Melanocyte of skin (primary cell): ENCODE measurements at places on chromosomes 5 and 9. TPM values are rescaled to one million over a fixed set of nuclear protein-coding genes. Genes with fewer than 3 reads are reported as not detected.

SUSD3 gene
- 3.7 and 5.3 TPM in 2 replicates for total RNA-seq

FAM221B gene
- total RNA-seq = not detected in 2 replicates

CDK7 gene
- 46.6 and 47.8 TPM in 2 replicates for total RNA-seq

RUFY1 gene
- 22.0 and 38.2 TPM in 2 replicates for total RNA-seq

STKLD1 gene
- 2.0 and 2.9 TPM in 2 replicates for total RNA-seq

KIF4B gene
- total RNA-seq = under 0.01 TPM in 1 of 2 replicates, not detected in the other

EPB41L4B gene
- total RNA-seq = under 0.01 and 0.36 TPM in 2 replicates

SAXO1 gene
- total RNA-seq = under 0.01 TPM in 2 replicates

SLC6A7 gene
- total RNA-seq = not detected in 2 replicates

CAPSL gene
- total RNA-seq = not detected in 2 replicates

MCC gene
- total RNA-seq = 89.8 and 92.7 TPM in 2 replicates

LCN9 gene
- total RNA-seq = 0.46 TPM in 1 of 2 replicates, not detected in the other

PDZD2 gene
- total RNA-seq = 1.8 and 3.4 TPM in 2 replicates
